ENCODE measurements at places on chromosomes 6 and 20. TPM values are rescaled to one million over a fixed set of nuclear protein-coding genes. Genes with fewer than 3 reads are reported as not detected.

GRCh38 chr6:24240380-24240928 is 114.4 kb downstream of the NRSN1 start:
- no peak for DNase-seq

Gene TAF11
- 24.2 TPM for total RNA-seq

DNA sequence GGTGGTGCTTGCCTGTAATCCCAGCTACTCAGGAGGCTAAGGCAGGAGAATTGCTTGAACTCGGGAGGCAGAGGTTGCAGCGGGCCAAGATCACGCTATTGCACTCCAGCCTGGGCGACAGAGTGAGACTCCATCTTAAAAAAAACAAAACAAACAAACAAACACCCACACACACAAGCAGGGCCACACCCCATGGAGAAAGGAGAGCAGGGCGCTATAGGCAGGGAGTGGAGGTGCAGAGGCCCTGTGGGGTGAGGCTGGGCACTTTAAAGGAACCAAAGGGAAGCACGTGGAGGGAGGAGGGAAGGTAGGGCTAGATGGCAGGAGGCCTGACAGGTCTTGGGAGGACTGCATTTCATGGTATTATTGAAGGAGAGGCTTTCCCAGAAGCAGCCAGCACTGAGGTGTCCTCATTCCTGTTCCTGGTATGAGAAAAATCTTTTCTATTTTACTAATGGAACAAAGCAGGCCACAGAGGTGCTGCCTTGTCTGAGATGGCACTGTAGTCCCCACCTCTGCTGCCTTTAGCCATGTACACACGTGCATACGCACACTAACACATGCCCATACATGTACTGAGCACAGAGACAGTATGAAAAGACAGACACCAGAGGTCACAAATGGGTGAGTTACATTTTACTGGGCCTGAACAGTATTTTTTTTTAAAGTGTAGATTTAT is 44.0 kb downstream of the BCAS4 start:
- DNase-seq = no peak

GRCh38 chr6:57301757-57302156 is 15.7 kb upstream of the PRIM2 start:
- DNase-seq = no peak

GRCh38 chr6:111776236-111777221 is 96.7 kb downstream of the FYN start:
- no peak for DNase-seq

DNA sequence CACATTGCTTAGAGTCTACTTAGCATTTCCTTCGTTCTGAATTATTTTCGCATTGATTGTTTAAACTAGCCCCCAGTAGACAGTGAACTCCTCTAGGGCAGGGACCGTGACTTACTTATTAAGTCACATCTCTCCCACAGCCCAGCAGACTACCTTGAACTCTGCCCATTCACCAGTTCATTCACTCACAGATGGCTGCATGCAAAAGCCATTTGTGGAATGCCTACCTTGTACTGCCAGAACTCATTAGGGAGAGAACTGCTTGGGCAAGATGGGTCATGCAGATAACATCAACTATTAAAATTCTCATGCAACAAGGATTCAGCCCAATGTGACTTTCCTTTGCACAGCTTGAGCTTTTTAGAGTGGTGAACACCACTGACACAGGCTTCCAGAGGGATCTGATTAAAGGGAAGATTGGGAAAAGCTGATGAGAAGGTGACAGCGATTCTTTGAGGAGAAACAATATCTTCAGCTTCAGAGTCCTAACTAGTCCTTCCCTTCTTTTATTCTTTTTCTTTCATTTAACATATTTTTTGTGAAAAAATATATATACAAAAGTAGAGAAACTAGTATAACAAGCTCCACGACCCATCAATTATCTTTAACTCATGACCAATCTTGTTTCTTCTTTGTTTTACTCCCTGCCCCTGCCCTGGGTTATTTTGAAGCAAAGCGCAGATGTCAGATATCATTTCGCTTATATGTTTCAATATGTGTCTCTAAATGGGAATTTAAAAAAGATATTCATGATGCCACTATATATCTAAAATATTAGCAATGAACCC is 273.9 kb downstream of the CDC5L start:
- DNase-seq = no peak

GRCh38 chr6:52045481-52045880 is 41.9 kb downstream of the PKHD1 start:
- no peak for DNase-seq

- DNase-seq = no peak
Observed at GRCh38 chr6:143564484-143565017, 53.0 kb upstream of the FUCA2 start.

- DNase-seq = no peak
Observed at GRCh38 chr6:161682982-161683381, 409.1 kb upstream of the AGPAT4 start.

DNA sequence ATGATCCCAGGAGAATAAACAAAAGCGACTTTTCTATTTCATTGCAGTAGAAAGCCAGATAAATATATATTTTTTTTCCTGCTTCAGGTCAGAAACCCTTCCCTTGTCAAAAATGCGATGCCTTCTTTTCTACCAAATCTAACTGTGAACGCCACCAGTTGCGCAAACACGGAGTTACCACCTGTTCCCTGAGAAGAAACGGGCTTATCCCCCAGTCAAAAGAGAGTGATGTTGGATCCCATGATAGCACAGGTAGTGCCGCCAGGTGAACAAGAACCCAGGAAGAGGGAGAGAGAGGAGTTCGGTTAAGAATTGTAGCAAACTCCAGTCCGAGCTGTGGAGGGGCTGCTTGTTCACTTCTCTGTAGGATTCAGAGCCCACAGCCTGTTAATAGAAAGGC is 72.6 kb downstream of the SSR1 start:
- no peak for DNase-seq

- DNase-seq = no peak
Observed at GRCh38 chr20:22264917-22265316, 319.5 kb downstream of the FOXA2 start.

Gene RFX6
- under 0.01 TPM for total RNA-seq

GRCh38 chr20:22560817-22561216 is 23.6 kb downstream of the FOXA2 start:
- no peak for DNase-seq

GRCh38 chr6:31070711-31071197 is 41.6 kb downstream of the C6orf15 start:
- DNase-seq = no peak

DNA sequence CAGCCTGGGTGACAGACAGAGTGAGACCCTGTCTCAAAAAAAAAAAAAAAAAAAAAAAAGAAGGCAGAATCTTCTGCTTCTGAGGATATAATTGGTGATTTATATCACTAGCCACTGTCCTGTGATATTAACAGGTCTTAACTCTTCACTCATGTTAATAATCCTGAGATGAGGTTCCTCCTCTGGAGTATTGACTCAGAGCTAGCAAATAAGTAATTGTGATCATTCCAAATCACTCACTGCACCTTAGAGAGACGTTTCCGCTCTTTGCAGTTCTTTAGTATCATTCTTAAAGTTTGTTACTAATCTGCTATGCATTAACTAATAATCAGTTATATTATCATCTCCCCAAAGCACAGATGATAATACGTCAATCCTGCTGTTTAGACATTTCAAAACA is 41.6 kb upstream of the NOX3 start:
- no peak for DNase-seq

- DNase-seq = no peak
Observed at GRCh38 chr6:98880486-98880885, 46.1 kb downstream of the POU3F2 start.

- DNase-seq = no peak
Observed at GRCh38 chr6:158835616-158836221, 16.6 kb upstream of the EZR start.

GRCh38 chr6:54886932-54887584 is 40.5 kb downstream of the FAM83B start:
- no peak for DNase-seq

- DNase-seq = no peak
Observed at GRCh38 chr6:147870506-147871110, 362.1 kb downstream of the SAMD5 start.

Gene EYA2
- total RNA-seq = 5.4 TPM

Gene ADTRP
- total RNA-seq = 2.6 TPM

Gene ELOVL4
- 0.64 TPM for total RNA-seq

DNA sequence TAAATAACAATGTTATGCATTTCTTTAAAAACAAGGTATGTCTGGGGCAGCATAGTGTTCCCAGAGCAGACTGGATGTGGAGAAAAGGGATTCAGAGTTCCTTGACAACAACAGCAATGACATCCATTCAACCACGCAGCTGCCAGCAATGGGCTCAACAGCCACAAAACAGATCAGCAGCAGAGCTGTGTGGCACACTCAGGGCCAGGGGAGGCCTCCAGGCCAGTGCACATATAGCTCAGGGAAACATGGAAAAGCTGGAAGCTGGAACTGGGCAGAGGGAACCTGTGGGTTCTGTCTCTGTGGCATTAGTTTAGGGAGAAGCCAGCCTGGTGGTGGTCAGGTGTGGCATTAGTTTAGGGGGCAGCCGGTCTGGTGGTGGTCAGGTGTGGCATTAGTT is 148.3 kb downstream of the SMOC2 start:
- DNase-seq = no peak

GRCh38 chr20:16672299-16672698 is 57.5 kb upstream of the SNRPB2 start:
- no peak for DNase-seq

DNA sequence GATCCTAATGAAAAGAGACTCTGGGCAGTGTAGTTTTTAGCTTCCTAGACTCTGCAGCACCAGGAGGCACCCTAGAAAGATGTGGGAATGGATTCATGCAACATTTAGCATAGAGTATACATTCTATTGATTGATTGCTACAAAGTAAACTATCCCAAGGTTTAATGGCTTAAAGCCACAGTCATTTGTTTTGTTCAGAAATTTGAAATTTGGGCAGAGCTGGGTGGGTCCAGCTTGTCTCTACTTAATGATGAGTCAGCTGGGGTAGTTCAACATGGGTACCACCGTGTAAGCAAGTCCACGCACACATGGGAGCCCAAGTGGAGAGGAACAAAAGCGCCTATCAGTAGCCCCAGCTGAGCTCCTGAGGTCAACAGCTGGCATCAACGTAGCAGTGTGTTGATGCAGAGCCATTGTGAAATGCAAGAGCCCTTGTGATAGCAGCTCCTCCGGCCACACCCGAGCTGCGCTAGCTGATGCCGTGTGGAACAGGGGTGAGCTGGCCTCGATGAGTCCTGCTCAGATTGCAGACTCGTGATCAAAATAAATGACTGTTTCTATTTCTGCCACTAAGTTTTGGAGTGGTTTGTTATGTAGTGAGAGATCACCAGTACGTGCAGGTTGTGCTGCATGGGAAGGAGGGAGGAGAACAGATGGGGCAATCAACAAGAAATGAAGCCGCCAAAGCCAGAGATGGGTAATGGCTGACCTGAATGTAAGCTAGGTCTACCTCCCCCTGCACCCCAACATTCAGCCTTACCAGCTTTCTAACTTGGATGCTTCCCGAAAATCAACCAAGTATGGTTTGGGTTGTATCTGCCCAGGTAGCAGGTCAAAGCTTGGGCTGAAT is 45.7 kb upstream of the TRAF3IP2 start:
- DNase-seq = no peak

GRCh38 chr6:56756219-56756789 is 113.6 kb upstream of the DST start:
- DNase-seq = no peak

GRCh38 chr6:53214172-53214571 is 65.5 kb upstream of the GCM1 start:
- DNase-seq = no peak

DNA sequence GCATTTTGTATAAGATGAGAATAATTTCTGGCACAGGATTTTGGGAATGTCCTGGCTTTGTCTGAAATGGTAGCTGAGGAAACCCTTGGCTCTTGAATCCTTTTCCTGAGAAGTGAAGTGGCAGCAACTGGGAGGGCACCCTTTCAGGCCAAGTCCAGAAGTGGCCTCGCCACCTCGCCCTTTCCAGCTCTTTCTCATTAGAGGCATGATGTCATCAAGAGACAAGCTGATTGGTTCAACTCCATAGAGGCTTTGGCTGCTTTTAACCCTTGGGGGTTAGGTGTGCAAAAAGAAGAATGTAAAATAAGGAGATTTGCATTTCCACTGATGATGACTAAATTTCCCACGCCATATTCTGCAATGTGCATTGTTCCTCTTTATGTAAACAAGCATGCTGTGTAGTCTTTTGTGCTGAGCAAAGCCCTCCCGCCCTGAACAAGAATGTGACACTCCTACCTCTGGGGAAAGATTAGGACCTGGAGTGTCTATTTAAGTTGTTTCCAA is 116.5 kb downstream of the TCP11 start:
- DNase-seq = no peak

- DNase-seq = no peak
Observed at GRCh38 chr20:1848373-1848772, 46.8 kb upstream of the SIRPA start.

- no peak for DNase-seq
Observed at GRCh38 chr20:45080867-45081624, 19.9 kb downstream of the KCNS1 start.
